ENCODE measurements at places on chromosomes 13 and 19. TPM values are rescaled to one million over a fixed set of nuclear protein-coding genes. Genes with fewer than 3 reads are reported as not detected.

Gene SHD
- not detected for total RNA-seq

Gene CEACAM7
- total RNA-seq, result not detected

Gene ALDH16A1
- 51.6 TPM for total RNA-seq

Gene LGI4
- total RNA-seq, result not detected

Gene ATF5
- total RNA-seq, result 23.4 TPM

Gene PEAK3
- total RNA-seq, result not detected

Gene KRTDAP
- total RNA-seq, result not detected

Gene MEIOSIN
- not detected for total RNA-seq

Gene POU4F1
- total RNA-seq, result not detected

Gene ANGPTL4
- total RNA-seq, result 10.7 TPM

Gene ZNF793
- total RNA-seq, result 0.73 TPM

Gene ZNF574
- total RNA-seq, result 17.2 TPM

Gene SMIM24
- total RNA-seq, result not detected

Gene THSD8
- total RNA-seq, result not detected

Gene ZNF221
- 3.3 TPM for total RNA-seq

Gene FFAR1
- not detected for total RNA-seq

Gene ZNF841
- total RNA-seq, result 6.7 TPM

Gene MBD3L2
- not detected for total RNA-seq
